Transverse colon (tissue), 4 donors: ENCODE measurements at places on chromosomes 5 and 9. TPM values are rescaled to one million over a fixed set of nuclear protein-coding genes. Genes with fewer than 3 reads are reported as not detected.

PDLIM4 gene
- 15.0 TPM for total RNA-seq

DNA sequence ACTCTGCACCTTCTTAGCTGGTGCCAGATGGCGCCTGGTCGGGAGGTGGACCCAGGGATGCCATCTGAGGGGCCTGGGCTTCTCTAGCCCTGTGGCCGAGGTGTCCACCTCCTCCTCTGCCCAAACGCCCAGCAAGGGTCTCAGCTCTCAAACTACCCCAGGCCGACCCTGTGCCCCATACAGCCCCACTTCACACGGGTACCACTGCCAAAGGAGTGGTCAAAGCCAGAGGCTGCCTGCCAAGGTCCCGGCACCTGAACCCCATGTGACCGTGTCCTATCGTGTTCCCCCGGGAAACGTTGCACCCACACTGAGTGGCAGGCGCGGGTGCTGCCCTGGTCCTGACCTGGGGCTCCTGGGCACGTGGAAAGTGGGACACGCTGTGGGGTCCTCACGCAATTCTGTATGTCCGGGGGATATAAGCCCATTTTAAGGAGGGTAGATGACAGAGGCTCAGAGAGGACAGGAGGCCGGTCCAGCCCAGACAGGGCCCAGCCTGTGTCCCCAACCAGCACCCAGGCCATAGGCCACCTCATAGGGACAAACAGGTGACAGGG, 1.9 kb downstream of the ENTPD8 start:
- no peak for DNase-seq

DNA sequence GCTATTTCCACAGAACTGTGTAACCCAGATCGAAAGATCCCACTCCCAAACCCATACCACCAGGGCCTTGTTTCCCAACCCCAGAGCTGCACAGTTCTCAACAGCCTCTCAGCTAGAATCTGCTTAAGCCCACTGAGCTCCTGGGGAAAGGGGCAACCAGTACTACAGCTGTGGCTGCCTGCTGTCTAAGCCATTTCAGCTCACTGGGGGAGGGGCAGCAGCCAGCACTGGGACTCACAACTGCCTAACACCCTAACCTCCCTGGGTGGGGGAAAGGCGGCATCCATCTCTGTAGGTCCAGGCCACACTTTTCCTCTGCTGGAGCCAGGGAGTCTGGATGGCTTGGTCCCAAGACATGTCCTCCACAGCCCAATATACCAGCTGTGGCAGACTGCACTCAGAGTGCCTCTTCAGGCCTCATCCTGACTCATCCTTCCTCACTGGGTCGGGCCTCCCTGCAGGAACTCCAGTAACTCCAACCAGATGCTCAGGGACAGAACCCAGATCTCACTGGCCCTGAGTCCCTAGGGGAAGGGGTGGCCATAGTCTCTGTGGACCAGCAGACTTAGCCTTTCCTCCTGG, 241.4 kb downstream of the HINT1 start:
- DNase-seq, result no peak

KCNN2 gene
- total RNA-seq, result 0.41 TPM

PRRX2 gene
- total RNA-seq, result not detected

PELO gene
- total RNA-seq, result 15.0 TPM

- DNase-seq, result no peak
Measured at GRCh38 chr9:114100536-114100935, 1.4 kb upstream of the KIF12 start.

- DNase-seq, result no peak
Measured at GRCh38 chr5:179680780-179681401, at the start of gene CBY3. Gene CBY3 (minus strand): TSS chr5:179681034. CDS start chr5:179680918, 116 bp downstream.
